ENCODE measurements at places on chromosomes 3 and 15.

GRCh38 chr15:66659384-66659783 is 42.7 kb upstream of the SMAD6 start:
- DNase-seq = no peak

- DNase-seq = no peak
These were observed 560.8 kb downstream of the FOXP1 start for GRCh38 chr3:71022551-71023335.

DNA sequence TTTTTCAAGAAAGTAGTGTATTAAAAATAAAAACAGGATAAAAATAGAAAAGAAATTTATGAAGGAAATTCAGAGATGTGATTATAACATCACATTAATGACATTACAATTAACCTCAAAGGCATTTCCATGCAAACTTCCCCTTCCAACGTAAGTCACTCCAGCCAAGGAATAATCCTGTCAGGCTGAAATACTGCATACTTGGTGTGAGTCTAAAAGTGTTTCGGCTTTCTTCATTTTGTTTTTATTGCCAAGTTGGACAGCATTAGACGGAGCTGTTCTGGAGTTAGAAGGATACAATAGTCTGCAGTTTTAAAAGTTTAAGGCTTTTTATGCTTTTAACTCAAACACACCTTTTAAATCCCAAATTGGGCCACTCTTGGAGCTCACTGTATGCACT is 435.0 kb downstream of the MECOM start:
- DNase-seq = no peak

GRCh38 chr15:61621146-61621545 is 392.0 kb upstream of the RORA start:
- peak; percentile 13 for DNase-seq

DNA sequence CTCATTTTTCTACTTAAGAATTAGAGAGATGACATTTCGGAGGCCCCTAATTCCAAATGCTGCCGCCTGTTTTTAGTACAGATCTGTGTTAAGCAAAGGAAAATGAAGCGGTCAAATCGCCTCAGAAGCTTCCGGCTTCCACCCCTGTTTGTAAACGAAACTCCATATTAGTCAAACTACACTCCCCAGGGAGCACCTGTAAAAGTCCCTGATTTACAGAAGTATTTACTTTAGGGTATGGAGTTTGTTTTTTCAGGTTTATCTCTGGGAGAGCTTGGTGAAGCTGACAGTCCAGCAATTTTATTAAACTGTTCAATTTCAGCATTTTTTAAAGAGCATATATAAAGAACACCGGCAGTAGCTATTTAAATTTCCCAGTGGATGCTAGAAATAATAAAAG is 319.8 kb downstream of the FHIT start:
- DNase-seq = no peak

GRCh38 chr15:79779746-79780145 is 117.1 kb downstream of the MTHFS start:
- peak; percentile 25 for DNase-seq

DNA sequence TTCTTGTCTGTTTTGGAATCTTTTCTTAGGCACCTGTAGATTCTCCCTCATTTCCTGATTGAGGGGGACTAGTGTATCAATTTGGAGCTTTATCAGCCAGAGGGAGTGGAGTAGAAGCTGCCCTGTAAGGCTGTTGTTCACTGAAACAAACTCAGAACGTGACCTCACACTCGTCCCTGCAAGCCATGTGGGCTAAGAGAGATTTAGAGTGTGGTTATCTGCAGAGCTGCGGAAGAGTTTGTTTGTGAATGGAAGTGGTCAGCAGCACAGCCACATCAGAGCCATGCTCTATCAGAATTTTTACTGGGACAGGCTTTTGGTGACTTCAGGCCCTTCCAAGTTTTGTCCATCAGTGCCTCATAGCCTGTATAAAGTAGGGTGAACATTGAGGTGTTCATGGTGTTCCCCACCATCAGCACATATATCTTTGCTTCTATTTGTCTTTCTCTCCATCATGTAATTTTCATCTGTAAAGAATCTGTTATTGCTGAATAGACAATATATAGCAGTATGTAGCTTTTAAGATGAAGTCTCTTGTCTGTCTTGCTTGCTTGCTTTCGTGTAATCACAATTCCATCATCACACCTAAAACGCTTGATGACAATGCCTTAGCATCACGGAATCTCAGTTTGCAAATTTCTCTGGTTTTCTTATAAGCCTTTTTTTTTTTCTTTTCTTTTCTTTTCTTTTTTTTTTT is 37.0 kb downstream of the LARS2 start:
- DNase-seq = no peak

DNA sequence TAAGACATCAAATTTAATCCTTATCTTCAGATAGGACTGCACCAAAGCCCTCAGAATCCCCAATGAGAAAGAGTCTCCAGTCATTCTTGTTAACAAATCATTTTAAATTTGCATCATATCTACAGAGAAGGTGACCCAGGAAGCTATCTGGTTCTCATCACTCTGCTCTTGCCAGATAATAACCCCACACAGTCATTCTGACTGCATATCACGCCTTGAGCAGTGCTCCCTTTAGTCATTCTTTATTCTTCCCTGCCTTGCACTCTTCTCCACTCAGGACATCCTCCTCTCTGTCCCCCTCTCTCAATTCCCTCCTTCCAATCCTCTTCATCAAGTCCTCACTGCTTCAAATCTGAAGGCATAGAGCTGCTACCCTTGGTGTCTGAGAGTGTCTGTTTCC is 83.7 kb upstream of the COL6A6 start:
- DNase-seq = no peak

DNA sequence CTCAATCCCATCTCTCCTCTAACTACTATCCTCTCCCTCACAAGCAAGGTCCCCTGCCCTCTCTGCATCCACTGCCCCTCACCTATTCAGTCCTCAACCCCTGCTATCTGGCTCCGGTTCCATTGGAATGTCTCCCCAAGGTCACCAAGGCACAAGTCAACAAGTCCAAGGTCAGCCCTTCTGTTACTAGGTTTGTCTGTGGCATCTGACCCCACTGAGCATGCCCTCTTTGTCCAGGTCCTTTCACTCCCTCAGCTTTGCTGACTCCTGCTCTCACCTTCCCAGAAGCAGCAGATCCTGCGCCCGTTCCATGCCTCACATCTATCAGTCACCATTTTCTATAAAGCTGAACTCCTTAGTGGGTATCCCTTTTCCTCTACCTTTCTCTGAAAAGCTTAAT is 8.3 kb upstream of the SEMA7A start:
- no peak for DNase-seq

- no peak for DNase-seq
These were observed 48.4 kb upstream of the SEC22A start for GRCh38 chr3:123153125-123154019.

DNA sequence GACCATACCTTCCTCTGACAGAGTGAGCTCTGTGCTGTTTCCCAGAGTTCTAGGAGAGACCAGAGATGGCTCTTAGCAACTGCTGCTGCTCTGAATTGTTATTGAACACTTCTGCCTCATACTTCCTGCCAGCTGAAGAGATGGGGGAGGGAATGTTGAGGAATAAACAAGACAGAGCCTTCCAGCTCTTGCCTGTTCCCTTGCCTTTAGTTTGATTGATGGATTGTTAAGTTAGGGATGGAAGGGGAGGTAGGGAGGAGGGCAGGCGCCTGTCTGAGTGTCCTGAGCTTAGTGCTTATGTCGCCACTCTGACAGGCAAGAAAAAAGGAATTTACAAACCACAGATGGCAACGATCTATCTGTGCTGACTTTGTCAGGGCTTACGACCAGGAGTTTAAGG is 42.8 kb downstream of the ZNF609 start:
- no peak for DNase-seq

DNA sequence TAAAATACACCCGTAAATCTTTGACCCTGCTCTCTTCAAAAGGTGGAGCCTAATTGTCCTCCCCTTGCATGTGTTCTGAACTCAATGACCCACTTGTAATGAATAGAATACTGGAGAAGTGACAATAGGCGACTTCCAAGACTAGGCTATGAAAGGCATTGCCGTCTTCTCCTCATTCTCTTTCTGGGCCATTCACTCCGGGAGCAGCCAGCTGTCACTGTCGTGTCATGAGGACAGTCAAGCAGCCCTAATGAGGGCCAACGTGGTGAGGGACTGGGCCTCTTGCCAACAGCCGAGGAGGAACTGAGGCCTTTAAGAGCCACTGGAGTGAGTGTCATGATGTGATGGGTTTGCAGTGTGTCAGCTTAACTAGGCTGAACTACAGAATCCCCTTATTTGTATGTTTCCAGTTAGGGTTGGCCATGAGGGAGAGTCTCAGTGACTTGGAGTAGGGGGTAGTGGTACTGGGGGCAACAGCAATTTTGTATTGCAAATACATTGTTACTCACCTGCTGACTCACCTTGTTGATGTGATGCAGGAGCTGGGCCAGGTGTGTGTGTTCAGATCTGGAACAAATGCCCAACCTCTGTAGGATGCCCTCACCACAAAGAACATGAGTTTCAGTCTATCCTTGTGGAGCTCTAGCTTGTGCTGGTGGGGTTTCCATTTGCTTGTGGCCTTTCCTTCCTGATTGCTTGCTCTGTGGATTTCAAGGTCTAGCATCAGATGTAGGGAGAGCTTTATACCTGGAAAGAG is 188.5 kb upstream of the PROK2 start:
- DNase-seq = no peak

DNA sequence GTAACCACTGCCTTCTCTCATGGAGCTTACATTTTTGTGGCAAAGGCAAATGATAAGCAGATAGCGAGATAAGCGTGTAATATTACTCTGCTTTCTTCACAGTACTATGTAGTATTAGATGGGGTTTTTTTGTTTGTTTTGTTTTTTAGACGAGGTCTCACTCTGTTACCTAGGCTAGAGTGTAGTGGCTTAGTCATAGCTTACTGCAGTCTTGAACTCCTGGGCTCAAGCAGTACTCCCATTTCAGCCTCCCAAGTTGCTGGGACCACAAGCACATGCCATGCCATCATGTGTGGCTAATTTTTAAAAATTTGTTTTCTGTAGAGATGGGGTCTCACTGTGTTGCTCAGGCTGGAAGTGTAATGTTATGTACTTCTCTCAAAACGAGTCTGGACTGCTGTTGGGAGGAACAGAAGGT is 22.9 kb downstream of the MBNL1 start:
- DNase-seq = no peak

DNA sequence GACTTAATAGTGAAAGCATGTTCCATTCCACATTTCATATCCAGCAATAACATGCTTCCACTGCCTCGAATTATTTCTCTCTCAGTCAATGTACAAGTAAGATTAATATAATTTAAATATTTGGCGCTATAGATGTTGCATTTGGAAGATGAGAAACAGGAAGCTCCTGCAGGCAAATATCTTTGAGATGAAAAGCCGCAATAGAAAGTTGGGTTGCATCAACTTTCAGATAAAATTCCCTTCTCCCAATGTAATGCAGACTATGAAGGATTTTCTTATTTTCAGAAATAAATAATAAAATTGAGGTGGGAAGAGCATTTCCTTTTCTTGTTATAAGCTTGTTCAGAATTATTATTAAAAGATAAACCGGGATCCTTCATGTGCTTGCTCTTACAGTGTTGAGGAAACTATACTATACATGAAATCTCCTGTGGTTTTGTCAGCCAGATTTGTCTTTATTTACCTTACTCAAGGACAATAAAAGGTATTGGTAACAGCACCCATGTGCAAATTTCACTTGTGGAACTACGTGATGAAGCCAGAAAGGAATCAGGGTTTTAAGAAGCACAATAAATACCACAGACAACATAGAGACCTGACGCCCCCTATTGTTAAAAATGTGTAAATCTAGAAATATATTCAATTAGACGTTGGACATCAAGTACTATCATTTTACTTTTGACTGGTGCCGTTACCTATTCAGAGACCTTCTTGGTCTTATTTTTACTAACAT is 307.0 kb downstream of the ARPP21 start:
- DNase-seq = no peak

DNA sequence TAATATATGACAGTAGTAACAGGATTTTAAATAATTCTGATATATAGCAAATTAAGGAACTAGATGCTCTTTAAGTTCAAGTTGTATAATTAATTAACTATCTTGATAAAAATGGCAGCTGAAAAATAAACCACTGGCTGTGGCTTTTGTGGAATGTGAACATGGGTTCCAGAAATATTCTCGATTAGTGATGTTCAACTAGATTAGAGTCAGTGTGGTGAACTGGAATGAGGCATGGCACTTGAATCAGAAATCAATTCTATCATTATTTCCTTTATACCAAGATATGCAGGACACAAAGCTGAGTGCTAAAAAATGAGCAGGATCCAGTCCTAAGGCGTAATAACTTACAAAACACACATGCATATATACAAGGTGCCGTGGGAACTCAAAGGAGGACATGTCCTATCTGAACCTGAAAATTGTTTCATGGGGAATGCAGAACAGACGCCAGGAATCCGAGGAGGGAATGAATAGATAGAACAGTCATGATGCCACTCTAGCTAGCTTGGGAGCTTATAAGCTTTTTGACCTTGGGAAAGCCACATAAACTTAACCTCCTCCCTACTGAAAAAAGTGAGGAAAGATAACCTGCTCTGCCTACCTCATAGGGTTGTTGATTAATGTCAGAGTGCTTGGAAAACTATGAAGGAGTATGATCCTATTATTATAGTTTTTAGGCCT is 402.4 kb downstream of the PLCL2 start:
- no peak for DNase-seq

Data from activated naive CD8-positive, alpha-beta T cell treated with anti-CD3 and anti-CD28 coated beads, Interleukin-2, amount 50 U/mL, for 24 hours (primary cell).